ENCODE measurements at places on chromosomes 4 and X.

DNA sequence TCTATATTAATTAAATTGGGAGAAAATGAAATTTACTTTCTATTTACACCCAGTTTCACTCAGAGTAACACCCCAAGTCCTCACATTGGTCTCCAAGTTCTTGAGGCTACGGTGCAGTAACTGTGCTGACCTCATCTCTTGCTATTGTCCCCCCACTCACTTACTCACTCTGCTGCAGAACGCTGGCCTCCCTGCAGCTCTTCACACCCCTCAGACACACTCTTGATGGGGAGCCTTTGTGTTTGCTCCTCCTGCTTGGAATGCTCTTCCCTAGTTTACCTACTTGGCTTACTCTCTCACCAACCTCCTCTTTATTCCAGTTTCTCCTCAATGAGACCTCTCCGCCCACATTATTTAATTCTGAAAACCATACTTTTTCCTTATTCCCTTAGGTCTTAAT lies 22.2 kb upstream of the SPARCL1 start:
- DNase-seq = no peak

GRCh38 chr4:15318621-15319348 lies 109.0 kb upstream of the C1QTNF7 start:
- DNase-seq = no peak

DNA sequence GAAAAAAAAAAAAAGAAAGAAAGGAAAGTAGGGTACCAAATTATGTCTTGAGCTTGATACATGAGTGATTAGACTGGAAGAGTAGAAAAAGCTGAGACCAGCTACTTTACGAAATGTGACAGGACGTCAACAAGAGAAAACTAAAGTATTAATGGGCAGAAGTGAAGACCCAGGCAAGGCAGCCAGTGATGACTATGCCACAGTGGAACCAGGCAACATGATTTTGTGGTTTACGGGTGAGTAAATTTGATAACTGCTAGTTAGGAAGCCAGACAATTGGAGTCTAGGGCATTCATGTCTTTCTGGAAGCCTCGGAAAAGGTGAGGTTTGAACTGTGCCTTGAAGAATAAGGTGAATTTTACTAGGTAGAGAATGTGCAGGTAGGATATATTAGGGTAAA lies 326.4 kb downstream of the TENM3 start:
- DNase-seq = no peak

DNA sequence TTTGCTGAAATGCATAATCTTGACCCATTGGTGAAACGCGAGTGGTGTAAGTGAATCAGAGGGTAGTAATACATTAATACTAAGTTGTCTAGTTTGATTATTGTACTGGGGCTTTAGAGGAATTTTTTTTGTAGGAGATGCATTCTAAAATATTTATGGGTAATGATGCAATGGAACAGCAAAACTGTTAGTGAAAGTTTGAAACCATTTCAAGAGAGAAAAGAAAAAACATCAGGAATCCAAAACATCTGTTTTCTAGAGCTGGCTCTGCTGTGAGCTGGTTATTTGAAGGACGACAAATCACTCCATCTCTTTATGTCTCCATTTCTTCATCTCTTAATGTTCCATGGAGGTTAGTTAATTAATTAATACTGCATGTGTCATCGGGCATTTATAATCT lies 351.9 kb upstream of the FAT1 start:
- DNase-seq = no peak

GRCh38 chrX:133580625-133581024 lies 165.3 kb upstream of the GPC4 start:
- DNase-seq = no peak

DNA sequence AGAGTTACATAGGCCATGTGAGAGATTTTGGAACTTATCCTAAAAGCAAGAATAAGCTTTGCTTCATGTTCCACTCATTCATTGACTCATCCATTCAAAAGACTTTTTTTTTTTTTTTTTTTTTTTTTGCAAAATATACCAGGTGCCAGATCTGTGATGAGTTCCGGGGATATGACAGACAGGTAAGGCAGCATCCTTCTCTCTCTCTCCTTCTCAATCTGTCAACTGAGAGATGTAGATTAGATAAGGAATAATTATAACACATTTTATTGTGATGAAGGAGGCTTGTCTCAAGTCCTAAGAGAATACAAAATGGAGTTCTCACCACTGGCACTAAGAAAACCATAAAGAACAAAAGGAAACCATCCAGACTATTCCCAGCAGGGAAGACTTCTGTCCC lies 190.2 kb upstream of the CPEB2 start:
- no peak for DNase-seq

DNA sequence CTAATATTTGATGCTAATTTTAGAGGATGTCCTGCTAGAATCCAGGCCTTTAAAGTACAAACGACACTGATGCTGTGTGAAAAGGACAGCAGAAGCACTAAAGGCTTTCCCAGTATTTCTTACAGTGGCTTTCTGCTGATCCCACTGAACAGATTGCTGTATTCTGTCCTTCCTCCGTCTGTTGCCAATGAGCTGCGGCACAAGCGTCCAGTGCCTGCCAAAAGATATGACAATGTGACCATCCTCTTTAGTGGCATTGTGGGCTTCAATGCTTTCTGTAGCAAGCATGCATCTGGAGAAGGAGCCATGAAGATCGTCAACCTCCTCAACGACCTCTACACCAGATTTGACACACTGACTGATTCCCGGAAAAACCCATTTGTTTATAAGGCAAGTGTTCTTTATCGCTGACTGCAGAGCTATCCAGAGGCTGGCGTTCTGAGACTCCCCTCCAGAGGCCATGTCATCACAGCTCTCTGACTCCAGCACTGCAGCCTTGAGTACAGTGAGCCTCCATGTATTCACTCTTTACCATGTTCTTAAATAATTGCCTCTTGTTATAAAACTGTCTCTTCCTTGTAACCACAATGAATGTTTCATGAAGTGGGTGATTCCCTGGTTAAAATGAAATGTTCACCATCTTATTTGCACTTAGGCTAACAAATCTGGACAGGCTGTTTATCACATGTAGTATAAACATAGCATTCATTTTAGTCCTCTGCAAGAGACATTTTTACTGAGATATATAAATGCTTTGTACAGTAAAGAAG lies 43.6 kb downstream of the GUCY1B1 start:
- DNase-seq = no peak

GRCh38 chr4:55055529-55055928 lies 69.9 kb downstream of the KDR start:
- no peak for DNase-seq

- no peak for DNase-seq
These were observed 116.9 kb downstream of the RAB28 start for GRCh38 chr4:13367244-13367643.

- DNase-seq = no peak
These were observed 295.2 kb upstream of the IGFBP7 start for GRCh38 chr4:57405359-57405758.

DNA sequence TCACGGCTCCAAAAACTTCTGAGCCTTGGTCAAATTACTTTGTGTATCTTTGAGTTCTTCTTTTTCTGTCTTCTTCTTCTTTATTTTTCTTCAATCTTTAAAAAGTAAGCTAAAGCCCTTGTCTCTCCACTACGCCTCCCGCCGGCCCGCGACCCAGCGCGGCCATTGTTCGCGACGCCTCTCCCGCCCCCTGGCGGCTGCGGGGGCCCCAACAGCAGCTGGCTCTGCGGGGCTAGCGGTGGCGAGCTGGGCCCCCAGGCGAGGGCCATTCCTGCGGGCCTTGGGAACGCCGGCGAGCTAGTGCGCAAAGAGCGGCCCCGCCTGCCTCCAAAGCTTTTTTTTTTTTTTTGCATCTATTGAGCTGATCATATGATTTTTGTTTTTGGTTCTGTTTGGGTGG lies 119.1 kb downstream of the TGIF2LX start:
- DNase-seq = no peak

DNA sequence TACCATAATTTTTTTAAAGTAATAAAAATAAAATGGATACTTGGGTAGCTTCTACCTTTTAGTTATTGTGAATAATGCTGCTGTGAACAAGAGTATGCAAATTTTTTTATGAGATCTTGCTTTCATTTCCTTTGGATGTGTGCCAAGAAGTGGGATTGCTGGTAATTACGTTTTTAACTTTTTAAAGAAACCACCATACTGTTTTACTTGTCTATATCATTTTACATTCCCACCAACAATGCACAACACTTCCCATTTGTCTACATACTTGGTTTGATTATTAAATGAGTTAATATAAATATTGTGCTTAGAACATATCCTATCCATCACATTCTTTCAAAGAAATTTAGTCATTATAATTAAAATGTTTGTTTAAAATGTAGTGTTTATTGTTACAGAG lies 3.9 kb upstream of the SULT1B1 start:
- DNase-seq = no peak

DNA sequence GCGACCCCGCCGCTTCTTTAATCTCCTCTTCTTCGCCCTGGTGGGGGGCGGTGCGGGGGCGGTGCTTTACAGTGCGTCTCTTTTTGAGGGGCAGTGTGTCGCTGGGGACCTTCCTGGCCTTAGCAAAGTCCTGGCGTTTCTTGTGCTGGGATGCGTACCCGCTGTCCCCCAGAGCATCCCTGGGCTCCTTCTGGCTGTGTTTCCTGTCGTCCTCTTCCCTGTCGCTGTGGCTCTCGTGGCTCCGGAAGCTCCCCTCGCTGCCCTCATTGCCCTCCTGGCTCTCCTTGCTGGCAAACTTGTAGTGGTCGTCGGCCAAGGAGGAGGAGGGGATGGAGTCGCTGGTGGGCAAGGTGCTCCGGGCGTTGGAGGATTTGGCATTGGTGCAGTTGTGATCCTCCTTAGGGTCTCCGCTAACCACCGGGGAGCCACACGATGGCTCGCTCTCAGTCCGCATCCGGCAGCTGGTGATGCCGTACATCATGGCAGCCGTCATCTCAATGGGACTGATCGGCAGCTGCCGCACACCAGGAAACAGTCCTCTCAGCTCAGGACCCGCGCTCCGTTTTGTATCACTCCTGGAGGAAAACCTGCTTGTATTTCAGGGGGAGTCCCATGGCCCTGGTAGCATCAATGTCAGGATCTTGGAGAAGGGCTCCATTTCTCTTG lies 30.4 kb upstream of the TMSB15A start:
- no peak for DNase-seq

GRCh38 chrX:43474321-43474720 lies 181.8 kb upstream of the MAOA start:
- no peak for DNase-seq
